Peyer's patch (tissue), 4 donors: ENCODE measurements at places on chromosomes 7 and 10.

GRCh38 chr7:112252141-112252540 lies 45.6 kb downstream of the ZNF277 start:
- no peak for DNase-seq

DNA sequence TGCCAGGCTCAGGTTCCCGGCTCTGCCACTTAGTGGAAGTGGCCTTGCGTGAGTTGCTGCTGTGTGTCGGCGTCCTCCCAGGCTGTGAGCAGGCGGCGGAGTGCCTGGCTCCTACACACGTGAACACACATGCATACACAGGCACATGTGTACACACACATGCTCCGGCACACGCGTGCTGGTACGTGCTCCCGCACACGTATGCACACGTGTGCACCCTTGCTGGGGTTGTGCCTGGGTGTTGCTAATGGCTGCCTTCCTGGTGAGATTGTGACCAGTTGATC lies 107.6 kb downstream of the INPP5A start:
- DNase-seq = peak; percentile 33

DNA sequence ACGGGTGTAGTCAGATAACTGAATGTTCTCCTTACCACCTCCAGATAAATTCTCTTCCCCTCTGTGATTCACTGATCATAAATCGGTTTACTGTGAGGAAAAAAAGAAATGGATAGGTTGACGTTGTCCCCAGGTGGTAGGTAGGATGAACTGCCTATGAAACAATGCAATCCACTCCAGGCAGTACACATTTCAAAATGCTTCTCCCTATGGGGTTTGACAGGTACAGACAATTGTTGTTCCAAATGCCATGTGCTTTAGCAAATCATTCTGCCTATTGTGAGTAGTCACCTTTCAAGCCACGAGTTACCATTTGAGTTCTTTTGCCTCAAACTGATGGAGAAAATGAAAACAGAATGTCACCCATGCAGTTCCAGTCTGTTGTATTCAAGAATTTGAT lies 21.8 kb downstream of the VIM start:
- no peak for DNase-seq

DNA sequence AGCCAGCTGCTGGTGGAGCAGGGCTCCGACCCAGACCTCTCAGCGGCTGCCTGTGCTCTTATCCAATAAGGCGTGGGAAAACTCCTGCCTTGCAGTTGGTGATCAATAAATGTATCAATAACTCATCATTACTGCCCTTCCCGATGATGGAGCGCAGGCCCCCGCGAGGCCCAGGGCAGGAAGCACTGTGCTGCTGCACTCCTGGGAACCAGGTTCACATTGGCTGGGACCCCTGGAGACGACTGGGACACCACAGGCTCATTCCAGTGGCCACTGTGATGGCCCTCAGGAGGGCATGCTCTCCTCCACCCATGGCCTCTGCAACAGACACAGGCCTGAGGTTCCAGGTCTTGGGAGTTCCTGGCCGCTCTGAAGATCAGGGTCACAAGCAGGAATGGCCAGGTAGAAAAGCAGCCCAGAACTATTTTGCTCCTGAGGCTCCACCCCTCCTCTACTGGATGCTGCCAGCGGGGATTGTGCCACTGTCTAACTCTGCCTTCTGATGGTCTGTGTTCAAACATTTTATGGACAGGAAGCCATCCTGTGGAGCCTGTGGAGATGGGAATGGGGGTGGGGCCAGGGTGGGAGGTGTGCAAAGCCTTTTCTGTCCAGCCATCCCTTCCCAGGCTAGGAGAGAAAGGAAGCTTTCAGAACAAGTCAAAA lies 287.4 kb upstream of the ZMIZ1 start:
- no peak for DNase-seq

DNA sequence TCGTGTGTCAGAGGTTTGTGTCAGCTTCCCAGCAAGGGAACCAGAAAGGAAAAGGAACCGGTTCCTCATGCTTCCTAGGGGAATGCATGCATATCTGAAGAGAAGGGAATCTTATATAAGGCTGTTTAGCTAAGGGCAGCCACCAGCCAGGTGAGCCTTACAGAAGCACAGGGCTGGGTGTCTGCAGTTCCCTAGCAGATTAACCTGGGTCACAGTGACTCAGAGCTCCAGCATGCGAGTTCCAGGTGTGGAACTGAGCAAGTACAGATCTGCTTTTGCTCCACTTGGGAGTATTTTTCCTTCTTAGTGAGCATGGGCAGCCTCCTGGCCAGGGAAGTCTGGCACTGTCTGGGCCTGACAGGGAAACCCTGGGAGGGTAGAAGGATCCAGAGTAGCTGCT lies 957 bp upstream of the ANKRD2 start:
- DNase-seq = no peak

- no peak for DNase-seq
These were observed 650 bp upstream of the ZFAND2A start for GRCh38 chr7:1160670-1161021.

DNA sequence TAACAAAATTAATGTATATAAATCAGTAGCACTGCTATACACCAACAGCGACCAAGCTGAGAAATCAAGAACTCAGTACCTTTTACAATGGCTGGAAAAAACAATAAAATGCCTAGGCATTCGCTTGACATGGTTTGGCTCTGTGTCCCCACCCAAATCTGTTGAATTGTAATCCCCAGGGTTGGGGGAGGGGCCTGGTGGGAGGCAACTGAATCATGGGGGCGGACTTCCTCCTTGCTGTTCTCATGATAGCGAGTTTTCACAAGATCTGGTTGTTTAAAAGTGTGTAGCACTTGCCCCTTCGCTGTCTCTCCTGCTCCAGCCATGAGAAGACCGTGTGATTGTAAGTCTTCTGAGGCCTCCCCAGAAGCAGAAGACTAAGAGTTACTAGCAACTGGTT lies 8.6 kb downstream of the ZNF786 start:
- no peak for DNase-seq

GRCh38 chr7:138848056-138848980 lies 50.3 kb upstream of the ATP6V0A4 start:
- no peak for DNase-seq

DNA sequence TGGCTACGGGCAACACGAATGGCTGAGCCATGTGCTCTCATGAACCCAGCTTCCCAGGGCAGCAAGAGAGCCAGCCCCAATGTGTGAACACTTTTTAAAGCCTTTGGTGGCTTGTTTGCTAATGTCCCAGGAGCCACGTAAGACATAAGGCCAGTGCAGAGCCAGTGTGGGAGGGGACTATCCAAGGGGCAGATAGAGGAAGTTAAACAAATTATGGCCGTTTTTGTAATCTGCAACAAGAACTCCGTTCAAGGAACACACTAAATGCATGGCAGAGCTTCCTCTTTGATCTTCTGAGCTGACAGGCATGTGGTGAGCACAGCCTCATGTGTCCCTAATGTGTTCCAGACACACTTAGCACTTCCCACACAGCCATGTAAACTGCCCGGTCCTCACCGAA lies 133.3 kb downstream of the TEX36 start:
- DNase-seq = no peak

DNA sequence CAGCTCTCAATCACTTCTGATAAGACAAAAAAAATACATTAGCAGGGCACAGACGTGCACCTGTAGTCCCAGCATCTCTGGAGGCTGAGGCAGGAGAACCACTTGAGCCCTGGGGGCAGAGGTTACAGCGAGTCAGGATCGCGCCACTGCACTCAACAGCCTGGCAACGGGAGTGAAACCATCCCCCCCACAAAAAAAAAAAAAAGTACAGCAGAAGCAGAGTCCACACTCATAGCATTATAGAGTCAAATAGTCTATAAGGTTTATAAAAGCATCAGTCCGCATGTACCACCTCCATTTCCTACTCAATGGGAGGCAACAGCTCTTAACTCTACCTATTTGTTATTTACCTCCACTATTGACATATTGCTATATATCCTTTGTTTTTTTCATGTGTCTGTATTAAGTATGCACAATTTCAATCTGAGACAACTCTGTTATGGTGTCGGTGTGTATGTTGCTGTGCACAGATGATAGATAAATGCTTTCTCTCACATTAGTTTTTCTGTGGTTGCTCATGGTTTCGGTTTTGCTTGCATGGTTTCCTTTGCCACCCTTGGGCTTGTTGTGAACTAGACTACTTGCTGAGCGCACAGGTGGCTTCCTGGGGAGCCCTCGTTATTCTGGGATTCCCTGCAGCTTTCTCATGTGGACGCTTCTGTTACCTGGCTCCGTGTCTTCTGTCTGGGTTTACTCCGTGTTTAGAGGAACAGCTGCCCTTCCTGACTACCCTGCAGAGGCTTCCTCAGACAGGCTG lies 40.4 kb downstream of the PROSER2 start:
- peak; percentile 68 for DNase-seq

- DNase-seq = no peak
These were observed 17.2 kb downstream of the CEP41 start for GRCh38 chr7:130423501-130424037.

GRCh38 chr7:159143780-159144757 lies 598 bp downstream of the VIPR2 start:
- DNase-seq = no peak

DNA sequence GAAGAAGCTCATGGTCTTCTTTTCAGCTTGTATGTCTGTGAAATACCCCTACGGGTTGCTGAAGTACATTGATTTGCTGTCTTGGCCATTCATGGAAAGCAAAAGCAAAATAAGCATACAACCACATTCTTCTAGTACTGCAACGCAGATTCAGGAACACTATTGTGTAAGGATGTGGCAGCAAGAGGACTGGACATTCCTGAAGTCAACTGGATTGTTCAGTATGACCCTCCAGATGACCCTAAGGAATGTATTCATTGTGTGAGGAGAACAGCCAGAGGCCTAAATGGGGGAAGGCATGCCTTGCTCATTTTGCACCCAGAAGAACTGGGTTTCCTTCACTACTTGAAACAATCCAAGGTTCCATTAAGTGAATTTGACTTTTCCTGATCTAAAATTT lies 133.4 kb upstream of the ANKRD1 start:
- DNase-seq = no peak

DNA sequence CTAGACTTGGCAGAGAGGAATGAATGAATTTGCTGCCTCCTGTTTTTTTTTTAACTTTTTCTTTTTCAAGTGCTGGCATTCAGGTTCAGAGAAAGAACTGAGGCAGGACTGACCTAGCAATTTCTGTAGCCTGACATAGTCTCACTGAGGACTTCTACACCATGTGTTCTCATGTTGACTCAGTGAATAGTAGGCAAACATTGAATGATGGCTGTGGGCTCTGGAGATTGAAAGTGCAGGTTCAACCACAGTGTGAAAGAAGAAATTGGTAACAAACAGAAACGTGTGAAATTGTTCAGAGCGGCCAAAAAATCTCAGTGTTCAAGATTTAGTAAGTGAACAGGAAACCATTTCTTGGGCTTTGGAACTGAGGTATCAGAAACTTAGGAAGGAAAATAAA lies 322.4 kb upstream of the GHITM start:
- no peak for DNase-seq

GRCh38 chr10:93193906-93194305 lies 120.2 kb downstream of the CYP26A1 start:
- no peak for DNase-seq

GRCh38 chr7:130957137-130957513 lies 223.1 kb upstream of the KLF14 start:
- DNase-seq = no peak

GRCh38 chr7:157715071-157715937 lies 378.5 kb downstream of the DNAJB6 start:
- DNase-seq = peak; percentile 31

- peak; percentile 41 for DNase-seq
These were observed 22.4 kb upstream of the PWWP2B start for GRCh38 chr10:132374612-132375011.

DNA sequence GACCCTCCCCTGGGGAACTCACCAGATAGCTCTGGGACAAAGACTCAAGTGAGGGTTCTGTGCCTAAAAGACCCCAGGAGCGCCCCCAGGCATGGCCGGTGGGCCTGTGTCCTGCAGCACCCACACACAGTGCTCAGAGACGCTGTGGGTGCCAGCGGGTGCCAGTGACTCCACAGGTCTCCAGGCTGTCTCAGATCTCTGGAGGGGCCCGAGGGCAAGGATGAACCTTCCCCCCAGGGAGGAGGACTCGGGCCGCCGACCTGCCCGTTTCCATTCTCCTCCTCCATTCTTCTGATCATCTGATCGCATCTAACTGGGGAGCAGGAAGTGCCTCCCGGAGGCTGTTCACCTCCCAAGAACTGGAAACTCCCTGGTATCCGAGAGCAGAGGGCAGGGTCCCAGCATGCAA lies 980 bp downstream of the ADAM8 start:
- no peak for DNase-seq

DNA sequence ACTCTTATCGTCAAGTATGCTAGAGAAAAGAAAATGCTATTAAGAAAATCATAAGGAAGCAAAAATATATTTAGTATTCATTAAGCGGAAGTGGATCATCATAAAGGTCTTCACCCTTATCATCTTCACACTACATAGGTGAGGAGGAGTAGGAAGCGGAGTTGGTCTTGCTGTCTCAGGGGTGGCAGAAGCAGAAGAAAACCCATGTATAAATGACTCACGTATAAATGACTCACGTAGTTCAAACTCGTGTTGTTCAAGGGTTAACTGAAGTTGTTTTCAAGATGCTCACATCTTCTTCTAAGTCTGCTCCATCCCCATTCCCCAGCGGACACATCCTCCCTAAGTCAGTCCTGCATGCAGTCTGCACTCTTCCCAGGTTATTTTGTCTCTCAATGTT lies 72.4 kb downstream of the SFMBT2 start:
- no peak for DNase-seq

- no peak for DNase-seq
These were observed 116.0 kb downstream of the PTPN20 start for GRCh38 chr10:47027108-47027783.

DNA sequence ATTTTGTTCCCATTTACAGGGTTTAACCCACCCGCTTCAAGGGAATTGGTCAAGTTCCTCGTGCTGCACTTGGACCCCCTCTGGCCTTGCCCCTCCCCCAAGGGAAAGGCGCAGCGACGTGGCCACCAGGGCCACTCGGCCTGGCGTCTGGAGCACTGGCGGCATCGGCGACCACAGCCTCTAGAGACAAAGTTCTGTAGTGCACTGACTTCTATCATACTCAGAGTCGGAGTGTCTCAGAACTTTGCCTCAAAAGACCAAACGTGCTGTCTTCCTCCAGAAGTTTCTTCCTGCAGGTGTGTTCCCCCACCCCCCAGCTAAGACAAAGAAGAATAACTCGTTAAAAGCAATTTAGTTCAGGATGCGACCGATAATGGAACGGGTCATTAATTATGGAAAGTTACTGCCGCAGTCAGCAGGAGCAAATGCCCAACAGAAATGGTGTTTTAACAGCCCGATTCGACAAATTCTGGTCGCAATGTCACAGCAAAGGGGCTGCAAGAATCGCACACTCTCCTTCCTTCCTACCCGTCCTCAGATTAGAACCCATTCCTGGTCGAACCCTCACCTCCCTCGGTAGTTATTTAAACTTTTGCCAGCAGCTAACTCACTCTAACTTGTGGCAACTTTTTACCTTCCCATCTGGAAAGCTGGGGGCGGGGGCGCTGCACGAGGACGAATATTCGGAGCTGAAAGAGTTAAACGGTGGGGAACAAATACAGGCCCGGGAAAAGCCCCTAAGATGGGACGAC lies 202.1 kb upstream of the NFE2L3 start:
- DNase-seq = no peak

- peak; percentile 94 for DNase-seq
These were observed 40.0 kb downstream of the HK1 start for GRCh38 chr10:69318106-69318866.

- no peak for DNase-seq
These were observed 656.0 kb downstream of the CNTNAP2 start for GRCh38 chr7:146772601-146773000.

GRCh38 chr10:65033957-65034356 lies 1512.8 kb downstream of the REEP3 start:
- DNase-seq = no peak

GRCh38 chr7:142376356-142376997 lies 118.6 kb upstream of the PRSS58 start:
- DNase-seq = no peak
